ENCODE measurements at places on chromosomes 4 and X.

DNA sequence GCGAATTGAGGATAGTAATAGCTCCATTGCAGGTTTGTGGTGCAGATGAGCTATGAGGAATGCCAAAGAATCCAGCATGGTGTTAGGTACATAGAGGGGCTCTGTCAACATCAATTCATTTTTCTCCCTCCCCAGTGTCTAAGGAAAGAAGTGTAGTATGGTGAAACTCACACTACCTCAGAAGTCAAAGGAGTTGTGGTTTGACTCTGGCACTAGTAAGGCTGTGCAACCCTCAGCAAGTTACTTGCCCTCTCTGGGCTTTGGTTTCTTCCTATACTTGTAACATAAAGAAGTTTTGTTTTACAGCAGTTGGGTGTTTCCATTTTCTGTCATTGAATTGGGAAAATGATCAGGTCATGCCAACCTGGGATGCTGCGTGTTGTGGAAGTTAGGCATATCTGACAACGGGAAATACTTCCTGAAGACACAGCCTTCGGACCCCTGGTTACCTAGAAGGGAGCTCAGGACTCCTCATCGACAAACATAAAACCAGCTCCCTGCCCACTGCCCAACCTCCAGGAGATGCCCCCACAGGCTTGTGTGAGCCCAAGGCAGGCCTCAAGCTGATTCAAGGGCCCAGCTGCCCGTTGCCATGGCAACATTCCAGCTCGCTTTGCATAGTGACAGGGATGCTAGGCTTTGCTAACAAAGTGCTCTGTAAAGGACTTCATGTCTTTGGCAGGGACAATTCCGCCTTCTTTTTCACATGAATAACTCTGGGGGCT is 71.4 kb downstream of the RTL5 start:
- no peak for DNase-seq

- no peak for DNase-seq
These were observed 191.9 kb upstream of the SPRY1 start for GRCh38 chr4:123204737-123205136.

DNA sequence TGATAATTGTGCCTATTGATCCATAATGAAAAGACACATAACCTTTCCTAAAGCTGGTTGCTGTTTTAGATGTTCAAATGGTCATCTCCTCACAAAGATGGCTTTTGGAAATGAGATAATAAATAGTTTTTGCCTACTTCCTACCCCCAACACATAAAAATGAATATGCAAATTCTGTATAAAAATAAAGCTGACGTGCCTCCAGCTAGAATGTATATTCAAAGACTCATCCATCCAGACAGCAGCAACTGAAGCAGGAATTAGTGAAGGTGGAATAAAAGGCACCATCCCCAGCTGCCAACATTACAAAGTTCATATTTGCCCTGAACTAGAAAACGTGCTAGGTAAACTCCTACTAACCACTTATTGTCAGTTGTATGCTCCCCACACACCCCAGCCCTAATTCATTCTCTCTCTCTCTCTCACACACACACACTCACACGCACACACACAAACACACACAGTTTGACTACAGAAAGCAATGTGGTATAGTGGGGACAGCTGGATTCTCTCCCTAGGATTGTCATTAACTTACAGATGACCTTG is 53.6 kb downstream of the PCDH19 start:
- no peak for DNase-seq

GRCh38 chrX:136892412-136892811 is 11.9 kb upstream of the RBMX start:
- DNase-seq: no peak

DNA sequence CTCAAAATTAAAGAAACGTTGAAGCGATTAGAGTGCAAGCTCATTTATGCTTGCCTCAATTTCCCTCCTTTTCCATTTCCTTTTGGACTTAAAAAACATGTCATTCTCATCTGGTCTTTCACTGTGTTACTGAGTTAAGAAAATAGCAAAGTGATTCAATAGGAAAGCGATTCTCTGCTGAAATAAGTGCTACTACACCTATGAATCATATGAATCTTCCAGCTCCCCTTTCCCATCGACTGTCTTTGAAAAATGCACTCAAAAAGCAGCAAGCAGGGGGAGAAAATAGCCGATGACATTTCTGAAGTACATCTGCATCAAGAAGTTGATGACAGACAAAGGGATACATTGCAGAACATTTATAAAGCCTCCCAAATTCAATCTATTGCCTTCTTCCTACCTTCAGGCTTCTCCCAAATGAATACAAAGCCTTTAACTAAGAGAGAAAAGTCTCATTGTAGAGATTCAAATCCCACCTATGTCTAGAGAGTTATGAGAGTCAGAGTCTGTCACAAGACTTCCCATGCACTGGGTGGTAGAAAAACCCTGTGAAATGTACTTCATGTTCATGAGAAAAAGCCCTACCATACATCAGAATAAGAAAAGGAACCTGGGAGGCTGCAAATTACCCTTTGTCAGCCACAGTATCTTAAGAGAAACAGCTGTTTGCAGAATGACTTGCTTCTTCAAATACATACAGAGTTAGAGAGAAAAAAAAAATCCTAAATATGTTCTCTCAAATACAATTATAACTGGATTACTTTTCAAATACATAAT is 78.9 kb downstream of the MBNL3 start:
- DNase-seq: no peak

DNA sequence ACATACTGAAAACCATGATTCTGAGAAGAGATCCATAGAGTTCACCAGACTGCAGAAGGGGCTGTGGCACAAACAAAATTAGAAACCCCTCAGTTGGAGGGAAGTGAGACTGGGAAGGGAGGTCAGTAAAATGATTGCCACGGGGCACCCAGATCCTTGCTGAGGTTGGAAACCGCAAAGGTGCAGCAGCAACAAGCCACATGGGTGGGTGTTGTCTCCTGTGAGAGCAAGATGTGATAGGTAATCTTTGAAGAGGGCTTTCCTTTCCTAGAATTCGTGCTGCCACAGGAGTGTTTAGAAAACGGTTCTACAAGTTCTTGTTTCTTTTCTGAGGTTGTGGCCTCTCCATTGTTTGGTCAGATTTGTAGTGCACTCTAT is 85.5 kb downstream of the NFKB1 start:
- peak; percentile 42 for DNase-seq

DNA sequence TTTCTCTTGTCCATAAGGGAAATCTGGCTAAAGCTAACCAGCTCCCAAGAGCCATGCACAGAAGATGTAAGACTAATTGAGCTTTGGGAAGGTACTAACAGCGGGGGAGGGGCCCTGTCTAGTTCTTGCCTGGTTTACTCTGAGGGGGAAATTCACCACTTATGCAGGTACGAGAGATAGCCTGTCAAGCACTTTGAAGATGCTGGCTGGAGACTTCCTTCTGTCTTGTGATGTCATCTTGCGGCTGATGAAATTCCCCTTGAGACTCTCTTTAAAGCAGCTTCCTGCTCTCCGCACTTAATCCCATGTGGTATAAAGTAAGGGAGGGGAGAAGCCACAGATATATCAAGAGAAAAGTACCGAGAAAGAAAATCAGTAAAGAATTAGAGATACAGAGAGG is 345.3 kb downstream of the MAPK10 start:
- no peak for DNase-seq

DNA sequence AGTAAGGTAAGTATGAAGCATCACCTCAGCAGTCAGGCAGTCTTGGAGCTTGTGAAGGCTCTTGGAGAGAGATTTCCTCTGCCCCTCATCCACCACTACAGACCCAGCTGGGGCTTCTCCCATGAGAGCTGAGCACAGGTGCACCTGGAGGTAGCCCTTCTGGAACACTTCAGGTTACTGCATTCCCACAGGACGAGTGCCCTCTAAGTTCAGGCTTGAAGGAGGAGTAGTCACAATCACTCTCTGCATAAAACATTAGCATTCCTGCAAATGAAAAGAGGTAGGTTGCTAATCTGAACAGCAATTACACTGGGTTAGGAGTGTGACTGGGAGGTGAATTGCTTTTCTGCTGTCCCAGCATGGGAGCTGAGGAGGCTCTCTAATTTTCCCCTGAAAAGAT is 308.8 kb downstream of the TEX13C start:
- DNase-seq: no peak

Measured in central memory CD4-positive, alpha-beta T cell (primary cell).